ENCODE measurements at places on chromosomes 6 and 20. TPM values are rescaled to one million over a fixed set of nuclear protein-coding genes. Genes with fewer than 3 reads are reported as not detected.

- no peaks in the 10 kb centered on the region for H3K36me3 ChIP-seq
- no peak for DNase-seq
- H3K27me3 ChIP-seq = no peaks in the 10 kb centered on the region
Measured at GRCh38 chr20:17807651-17808050, 107.9 kb downstream of the BANF2 start.

DNA sequence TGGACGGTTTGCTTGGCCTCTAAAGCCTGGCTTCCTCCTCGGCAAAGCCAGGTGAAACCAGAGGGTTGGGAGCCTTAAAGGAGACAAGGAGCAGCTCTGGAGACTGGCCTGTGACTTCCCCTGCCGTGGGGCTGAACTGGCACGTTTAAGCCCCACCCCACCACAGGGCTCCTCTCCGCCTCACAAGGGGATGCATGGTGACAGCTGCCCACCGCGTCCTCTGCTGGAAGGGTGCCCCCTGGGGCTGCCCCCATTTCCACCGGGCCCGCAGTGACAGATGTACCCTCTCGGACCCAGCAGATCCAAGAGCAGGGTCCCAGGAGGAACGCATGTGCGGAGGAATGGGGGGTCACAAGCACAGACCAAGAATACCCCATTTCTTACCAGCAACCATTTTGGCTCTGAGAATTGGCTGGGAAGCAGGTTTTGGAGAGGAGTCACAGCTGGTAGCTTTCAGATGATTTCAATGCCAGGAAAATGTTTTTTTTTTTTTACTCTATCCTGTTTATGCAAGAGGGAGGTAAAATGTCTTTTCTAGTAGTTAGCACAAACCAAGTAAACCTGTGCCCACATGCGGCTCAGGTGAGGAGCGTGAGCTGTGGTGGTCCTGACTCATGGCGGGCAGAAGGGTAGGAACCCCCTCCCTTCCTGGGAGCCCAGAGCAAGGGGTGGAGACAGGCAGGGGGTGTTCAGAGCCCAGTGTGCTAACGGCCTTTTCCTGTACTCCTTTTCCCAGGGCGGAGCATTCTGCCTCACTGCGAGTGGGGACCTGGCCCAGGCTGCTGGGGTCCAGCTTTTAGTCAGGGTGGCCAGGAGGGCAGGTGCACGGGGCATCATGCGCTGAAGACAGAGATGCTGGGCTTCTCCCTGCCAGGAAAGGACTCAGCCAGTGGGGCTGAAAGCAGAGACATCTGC, 33.0 kb downstream of the FRMD1 start:
- DNase-seq = no peak
- no peak overlapping the region for H3K4me3 ChIP-seq
- no peaks in the 10 kb centered on the region for H3K27me3 ChIP-seq

DNA sequence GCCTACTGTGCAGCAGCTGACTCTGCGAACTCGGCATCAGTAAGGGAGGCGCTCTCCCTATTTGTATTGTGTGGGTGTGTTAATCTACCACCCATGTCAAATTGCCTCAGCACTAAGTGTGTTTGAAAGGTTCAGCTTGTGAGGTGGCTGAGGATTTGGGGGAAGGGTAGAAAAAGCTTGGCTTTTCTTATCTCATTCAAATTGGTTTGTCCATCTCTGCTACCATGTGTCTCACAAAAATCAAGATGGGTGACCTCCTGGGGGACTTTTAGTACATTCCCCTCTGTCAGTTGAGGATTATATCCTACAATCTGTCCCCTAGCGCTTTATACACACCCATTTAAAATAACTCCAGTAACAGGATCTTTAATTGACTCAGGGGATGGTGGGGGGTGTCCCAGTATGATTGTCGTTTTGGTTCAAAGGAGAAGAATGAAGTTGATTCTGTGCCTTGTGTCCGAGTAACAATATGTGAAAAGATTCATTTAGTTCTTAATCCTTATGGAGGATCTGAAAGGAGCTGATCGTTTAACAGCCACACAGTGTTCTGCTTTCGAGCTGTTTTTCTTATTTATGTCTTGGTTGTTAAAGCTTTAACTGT, 609.6 kb downstream of the PKHD1 start:
- H3K4me3 ChIP-seq = no peak overlapping the region
- no peaks in the 10 kb centered on the region for H3K4me1 ChIP-seq
- H3K27ac ChIP-seq = no peak overlapping the region
- H3K27me3 ChIP-seq = no peaks in the 10 kb centered on the region
- DNase-seq = no peak

The BCAS1 gene
- 0.17 TPM for total RNA-seq

The MOG gene
- total RNA-seq = not detected

The ACOT8 gene
- total RNA-seq = 12.2 TPM

The ASIP gene
- not detected for total RNA-seq

DNA sequence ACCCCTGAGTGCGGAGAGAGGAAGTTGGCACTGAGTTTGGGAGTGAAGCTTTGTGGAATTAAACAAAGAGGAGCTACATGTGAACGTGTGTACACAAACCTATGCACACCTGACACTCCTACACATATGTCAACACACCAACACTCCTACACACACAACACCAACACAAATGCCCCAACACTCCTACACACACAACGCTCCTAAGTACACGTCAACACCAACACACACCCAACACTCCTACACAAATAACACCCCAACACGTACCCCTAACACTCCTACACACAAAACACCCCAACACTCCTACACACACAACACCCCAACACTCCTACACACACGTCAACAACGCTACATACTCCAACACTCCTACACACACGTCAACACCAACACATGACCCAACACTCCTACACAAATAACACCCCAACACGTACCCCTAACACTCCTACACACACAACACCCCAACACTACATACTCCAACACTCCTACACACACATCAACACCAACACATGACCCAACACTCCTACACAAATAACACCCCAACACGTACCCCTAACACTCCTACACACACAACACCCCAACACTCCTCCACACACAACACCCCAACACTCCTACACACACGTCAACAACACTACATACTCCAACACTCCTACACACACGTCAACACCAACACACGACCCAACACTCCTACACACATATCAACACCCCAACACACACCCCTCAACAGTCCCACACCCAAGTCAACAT, 40.1 kb upstream of the ZBP1 start:
- H3K36me3 ChIP-seq = no peaks in the 10 kb centered on the region
- H3K4me3 ChIP-seq = no peak overlapping the region
- H3K27me3 ChIP-seq = no peaks in the 10 kb centered on the region

The C6orf15 gene
- not detected for total RNA-seq

GRCh38 chr6:154377726-154378125, 21.1 kb upstream of the IPCEF1 start:
- no peak for DNase-seq
- no peaks in the 10 kb centered on the region for H3K36me3 ChIP-seq
- no peak overlapping the region for H3K27ac ChIP-seq
- no peaks in the 10 kb centered on the region for H3K4me1 ChIP-seq

The SPDEF gene
- 0.39 TPM for total RNA-seq

The DNAH8 gene
- total RNA-seq = not detected

DNA sequence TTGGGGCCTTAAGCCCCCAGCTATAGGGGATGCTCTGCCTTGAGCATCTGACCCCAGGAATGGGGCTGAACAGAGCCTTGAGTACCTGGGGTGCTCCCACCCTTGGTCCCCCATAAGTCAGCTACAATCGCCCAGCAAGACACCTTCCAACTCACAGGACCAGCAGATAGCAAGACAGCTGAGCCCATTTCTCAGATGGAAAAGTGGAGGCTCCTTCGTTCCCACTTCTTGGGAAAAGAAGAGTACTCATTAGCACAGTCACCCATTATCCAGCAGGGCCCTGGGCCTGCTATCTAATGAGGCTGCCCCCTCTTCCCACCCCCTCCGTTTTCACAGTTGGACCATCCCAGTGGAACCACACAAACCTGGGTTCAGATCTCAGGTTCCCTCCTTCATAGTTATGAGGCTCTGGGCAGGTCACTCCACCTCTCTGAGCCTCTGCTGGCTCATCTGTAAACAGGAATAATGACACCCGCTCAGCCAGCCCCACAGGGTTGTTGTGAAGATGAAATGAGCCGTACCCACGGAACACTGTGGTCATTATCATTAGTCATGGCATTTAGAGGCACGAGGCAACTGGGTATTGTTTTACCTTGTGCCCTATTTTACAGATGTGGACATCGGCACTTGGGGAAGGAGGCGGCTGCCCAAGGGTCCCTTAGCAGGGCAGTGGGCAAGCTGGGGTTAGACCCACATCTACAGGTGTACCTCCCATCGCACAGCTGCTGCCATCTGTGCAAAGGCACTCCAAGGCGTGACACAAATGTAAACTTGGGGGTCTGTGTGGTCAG, 4.5 kb downstream of the LPIN3 start:
- DNase-seq = no peak
- H3K27me3 ChIP-seq = no peaks in the 10 kb centered on the region
- no peak overlapping the region for H3K27ac ChIP-seq

The AGPAT1 gene
- 55.6 TPM for total RNA-seq

DNA sequence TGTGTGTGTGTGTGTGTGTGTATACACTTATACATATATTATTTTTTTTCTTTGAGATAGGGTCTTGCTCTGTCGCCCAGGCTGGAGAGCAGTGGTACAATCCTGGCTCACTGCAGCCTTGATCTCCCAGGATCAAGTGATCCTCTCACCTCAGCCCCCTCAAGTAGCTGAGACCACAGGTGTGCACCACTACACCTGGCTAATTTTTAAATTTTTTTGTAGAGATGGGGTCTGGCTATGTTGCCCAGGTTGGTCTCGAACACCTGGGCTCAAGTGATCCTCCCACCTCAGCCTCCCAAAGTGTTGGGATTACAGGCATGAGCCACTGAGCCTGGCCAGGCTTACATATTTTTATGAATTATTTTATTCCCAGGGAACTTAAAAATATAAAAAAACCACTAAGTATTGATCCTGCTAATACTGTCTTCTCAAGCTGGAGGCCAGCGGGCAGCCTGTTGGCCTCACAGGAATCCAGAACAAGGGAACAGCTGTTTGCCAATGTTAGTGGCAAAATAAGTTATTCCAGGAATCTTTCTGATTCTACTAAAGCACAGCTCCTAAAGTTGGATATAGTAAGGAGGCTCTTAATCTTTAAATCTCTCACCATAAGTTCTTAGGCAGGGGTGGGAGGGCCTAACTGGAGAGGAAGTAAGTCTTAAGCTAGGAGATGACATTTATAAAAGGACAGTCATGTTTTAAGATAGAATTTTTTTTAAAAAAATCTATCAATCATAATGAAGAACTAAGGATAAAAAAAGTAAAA, 135.5 kb upstream of the NUP153 start:
- no peak overlapping the region for H3K27ac ChIP-seq
- H3K36me3 ChIP-seq = no peaks in the 10 kb centered on the region
- H3K4me3 ChIP-seq = no peak overlapping the region
- no peaks in the 10 kb centered on the region for H3K27me3 ChIP-seq
- no peaks in the 10 kb centered on the region for H3K4me1 ChIP-seq
